ENCODE measurements at places on chromosomes 6 and 20. TPM values are rescaled to one million over a fixed set of nuclear protein-coding genes. Genes with fewer than 3 reads are reported as not detected.
A peak's percentile ranks its signal among the peaks of the same experiment; 100 is the strongest.

DNA sequence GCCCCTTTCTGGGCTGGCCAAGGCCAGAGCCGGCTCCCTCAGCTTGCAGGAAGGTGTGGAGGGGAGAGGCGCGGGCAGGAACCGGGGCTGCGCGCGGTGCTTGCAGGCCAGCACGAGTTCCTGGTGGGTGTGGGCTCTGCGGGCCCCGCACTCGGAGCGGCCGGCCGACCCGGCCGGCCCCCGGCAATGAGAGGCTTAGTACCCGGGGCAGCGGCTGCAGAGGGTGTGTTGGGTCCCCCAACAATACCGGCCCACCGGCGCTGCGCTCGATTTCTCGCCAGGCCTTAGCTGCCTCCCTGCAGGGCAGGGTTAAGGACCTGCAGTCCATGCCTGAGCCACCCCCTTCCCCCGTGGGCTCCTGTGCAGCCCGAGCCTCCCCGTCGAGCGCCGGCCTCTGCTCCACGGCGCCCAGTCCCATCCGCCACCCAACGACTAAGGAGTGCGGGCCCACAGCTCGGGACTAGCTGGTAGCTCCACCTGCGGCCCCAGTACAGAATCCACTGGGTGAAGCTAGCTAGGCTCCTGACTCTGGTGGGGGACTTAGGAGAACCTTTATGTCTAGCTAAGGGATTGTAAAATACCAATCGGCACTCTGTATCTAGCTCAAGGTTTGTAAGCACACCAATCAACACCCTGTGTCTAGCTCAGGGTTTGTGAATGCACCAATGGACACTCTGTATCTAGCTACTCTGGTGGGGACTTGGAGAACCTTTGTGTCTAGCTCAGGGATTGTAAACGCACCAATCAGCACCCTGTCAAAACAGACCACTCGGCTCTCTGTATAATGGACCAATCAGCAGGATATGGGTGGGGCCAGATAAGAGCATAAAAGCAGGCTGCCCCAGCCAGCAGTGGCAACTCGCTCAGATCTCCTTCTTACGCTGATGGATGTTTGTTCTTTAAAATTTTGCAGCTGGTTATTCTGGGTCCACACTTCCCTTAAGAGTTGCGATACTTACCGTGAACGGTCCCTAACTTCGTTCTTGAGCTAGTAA is 167.4 kb upstream of the RREB1 start:
- no peak for DNase-seq
- H3K27ac ChIP-seq: no peak overlapping the region
- no peaks in the 10 kb centered on the region for H3K36me3 ChIP-seq

DNA sequence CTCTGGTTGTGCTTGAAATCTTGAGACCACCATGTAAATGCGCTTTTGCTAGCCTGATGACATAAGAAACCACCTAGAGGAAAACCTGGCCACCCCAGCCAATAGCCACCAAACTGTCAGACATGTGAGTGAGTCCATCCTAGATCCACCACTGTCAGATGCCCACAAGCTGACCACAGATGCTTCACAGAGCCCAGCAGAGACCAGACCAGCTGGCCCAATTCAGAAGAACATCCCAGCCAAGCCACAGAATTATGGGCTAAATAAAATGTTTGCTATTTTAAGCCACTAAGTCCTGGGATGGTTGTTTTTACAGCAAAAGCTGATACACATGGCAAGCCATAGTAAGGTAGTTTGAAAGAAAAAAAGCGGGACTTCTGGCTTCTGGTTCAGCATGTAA is 425.3 kb downstream of the KIF16B start:
- H3K27me3 ChIP-seq: no peaks in the 10 kb centered on the region
- H3K27ac ChIP-seq: no peak overlapping the region
- H3K4me3 ChIP-seq: no peak overlapping the region
- H3K36me3 ChIP-seq: no peaks in the 10 kb centered on the region
- DNase-seq: no peak

Gene EPHA7
- total RNA-seq: 0.03 TPM

- H3K36me3 ChIP-seq: no peaks in the 10 kb centered on the region
- no peaks in the 10 kb centered on the region for H3K4me1 ChIP-seq
- H3K4me3 ChIP-seq: no peak overlapping the region
Observed at GRCh38 chr6:19312241-19312978, 524.8 kb upstream of the ID4 start.

DNA sequence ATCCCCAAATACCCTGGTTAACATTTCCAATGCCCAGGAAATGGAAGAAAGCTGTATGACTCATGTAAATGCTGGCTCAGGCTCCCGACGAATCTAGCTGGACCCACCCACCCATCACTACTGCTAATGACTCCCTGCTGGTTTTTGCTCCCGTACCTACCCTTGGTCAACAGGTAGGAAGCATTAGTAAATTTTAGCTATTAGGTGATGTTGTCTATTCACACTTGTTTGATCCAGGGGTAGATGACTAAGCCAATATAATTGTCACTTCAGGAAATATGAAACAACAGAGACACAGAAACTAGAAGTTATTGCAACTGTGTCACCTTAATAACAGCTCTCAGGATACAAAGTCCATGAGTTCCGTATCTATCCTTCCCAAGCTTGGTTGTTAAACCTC is 94.4 kb upstream of the BEND6 start:
- peak overlapping the region; percentile 56 for H3K4me3 ChIP-seq
- peaks cover 9% of the 10 kb centered on the region for H3K36me3 ChIP-seq
- DNase-seq: no peak
- peak overlapping the region; percentile 49 for H3K27ac ChIP-seq
- H3K4me1 ChIP-seq: peaks cover 67% of the 10 kb centered on the region
- H3K27me3 ChIP-seq: no peaks in the 10 kb centered on the region

DNA sequence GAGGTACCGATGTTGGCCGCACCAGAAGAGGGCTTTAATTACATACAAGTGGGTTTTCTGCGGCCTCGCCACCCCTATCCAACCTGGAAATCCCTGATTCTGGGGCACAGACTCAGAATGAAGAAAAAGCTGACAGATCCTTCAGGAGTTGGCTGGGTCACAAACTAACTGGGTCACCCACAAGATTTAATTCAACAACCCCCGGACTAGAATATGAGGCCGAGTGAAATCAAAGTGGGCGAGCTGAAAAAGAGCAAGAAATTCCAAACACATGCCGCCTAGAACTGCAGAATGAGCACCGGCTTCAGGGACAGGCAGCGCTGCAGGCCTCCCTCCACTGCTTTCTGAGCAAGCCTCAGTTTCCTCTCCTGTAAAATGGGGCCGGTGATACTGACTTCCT is 30.0 kb downstream of the GRM4 start:
- no peaks in the 10 kb centered on the region for H3K4me1 ChIP-seq
- peaks cover 56% of the 10 kb centered on the region for H3K27me3 ChIP-seq
- H3K27ac ChIP-seq: no peak overlapping the region
- no peak overlapping the region for H3K4me3 ChIP-seq
- no peaks in the 10 kb centered on the region for H3K36me3 ChIP-seq

Gene ERMARD
- total RNA-seq: 16.9 TPM

Gene LY6G6D
- not detected for total RNA-seq

DNA sequence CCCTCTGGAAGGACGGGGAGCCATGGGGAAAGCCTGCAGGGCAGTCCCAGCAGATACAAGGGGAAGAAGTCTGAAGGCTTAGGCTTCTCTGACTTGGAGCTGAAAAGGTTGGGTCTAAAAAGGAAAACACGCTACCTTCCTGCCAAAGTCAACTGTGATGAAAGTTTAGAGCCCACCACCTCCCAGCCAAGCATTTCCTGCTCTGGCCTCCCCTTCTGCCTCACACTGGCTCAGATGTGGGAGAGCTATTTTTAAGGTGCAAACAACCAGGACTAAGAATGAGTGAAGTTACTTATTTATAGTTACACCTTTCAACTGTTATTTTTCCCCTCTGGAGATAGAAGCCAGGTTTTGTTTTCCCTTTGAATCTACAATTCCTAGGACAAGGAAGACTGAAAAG is 21.2 kb downstream of the NEDD9 start:
- DNase-seq: no peak
- H3K4me3 ChIP-seq: no peak overlapping the region

GRCh38 chr6:96913621-96914020 is 10.9 kb upstream of the KLHL32 start:
- H3K27ac ChIP-seq: no peak overlapping the region
- no peak overlapping the region for H3K4me3 ChIP-seq
- no peaks in the 10 kb centered on the region for H3K36me3 ChIP-seq
- no peak for DNase-seq
- peaks cover 13% of the 10 kb centered on the region for H3K27me3 ChIP-seq

GRCh38 chr20:33674294-33675135 is at the start of gene NECAB3:
NECAB3 (minus strand) TSS chr20:33674428; CDS start chr20:33674352, 76 bp downstream.
- H3K36me3 ChIP-seq: 0 out of 2 replicates have a peak, but pooled peaks cover 4% of the 10 kb centered on the region
- peaks cover 56% of the 10 kb centered on the region for H3K4me1 ChIP-seq
- H3K27me3 ChIP-seq: peaks cover 2% of the 10 kb centered on the region
- peak; percentile 51 for DNase-seq
- H3K4me3 ChIP-seq: peak within 1 kb of the TSS; percentile 95

GRCh38 chr6:72975352-72975752 is 249.9 kb downstream of the KHDC1L start:
- H3K4me1 ChIP-seq: peaks cover 39% of the 10 kb centered on the region
- peak overlapping the region; percentile 45 for H3K27ac ChIP-seq
- H3K4me3 ChIP-seq: no peak overlapping the region
- no peak for DNase-seq
- peaks cover 23% of the 10 kb centered on the region for H3K36me3 ChIP-seq

Gene PDYN
- not detected for total RNA-seq

- no peak overlapping the region for H3K27ac ChIP-seq
- no peak overlapping the region for H3K4me3 ChIP-seq
- DNase-seq: peak; percentile 14
- H3K27me3 ChIP-seq: peaks cover 5% of the 10 kb centered on the region
Observed at GRCh38 chr20:13105864-13106457, 97.2 kb downstream of the SPTLC3 start.

DNA sequence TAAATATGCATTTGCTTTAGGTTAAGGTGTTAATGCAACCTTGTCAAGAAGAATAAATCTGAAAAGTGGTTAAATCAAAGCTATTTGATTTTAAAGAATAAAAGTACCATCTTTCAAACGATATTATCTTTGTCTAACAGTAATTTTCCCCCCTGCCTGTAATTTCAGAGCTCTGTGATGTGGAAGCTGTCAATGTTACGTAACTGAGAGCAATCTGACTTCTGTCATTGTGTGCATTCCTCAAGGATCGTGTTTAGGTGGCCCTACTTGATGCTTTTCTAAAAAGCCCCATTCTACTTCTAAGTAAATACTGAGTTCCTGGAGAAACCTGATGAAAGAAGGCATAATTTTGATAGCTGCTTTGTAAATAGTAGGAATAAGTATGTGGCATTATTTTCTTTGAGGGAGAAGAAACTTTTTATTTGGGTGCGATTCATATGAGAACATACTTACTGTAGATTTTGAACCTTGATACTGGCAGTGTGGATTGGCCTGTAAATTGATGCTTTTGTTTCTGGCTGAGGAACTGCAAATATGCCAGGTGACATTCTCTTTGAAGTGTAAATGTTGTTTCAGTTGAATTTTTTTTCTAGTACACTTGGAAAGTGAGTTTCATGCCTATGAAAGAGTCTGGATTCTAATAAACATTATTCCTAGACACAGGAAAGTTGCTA is 529.6 kb upstream of the FLRT3 start:
- H3K4me3 ChIP-seq: no peak overlapping the region
- DNase-seq: no peak
- H3K4me1 ChIP-seq: no peaks in the 10 kb centered on the region
- no peaks in the 10 kb centered on the region for H3K27me3 ChIP-seq

Gene SLC17A3
- total RNA-seq: not detected

DNA sequence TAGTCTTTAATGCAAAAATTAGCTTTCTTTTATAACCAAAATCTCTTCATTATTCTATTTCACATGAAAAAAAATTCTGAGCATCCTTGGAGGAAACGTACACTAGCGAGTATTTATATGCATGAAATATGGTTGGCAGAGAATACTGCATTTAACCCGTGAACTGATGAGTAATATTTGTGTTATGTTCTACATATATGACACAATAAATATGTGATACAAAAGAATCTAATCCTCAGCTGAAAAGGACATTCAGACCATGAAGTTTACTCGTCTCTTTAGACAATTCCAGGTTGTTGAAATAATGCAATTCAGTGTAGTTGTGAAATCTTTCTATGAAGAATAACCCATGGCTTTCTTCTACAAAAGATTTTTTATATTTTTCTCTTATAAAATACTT is 524.8 kb upstream of the MAN1A1 start:
- no peak for DNase-seq
- H3K36me3 ChIP-seq: no peaks in the 10 kb centered on the region
- no peak overlapping the region for H3K4me3 ChIP-seq
- no peaks in the 10 kb centered on the region for H3K4me1 ChIP-seq
- H3K27ac ChIP-seq: no peak overlapping the region
- H3K27me3 ChIP-seq: no peaks in the 10 kb centered on the region

- no peak overlapping the region for H3K27ac ChIP-seq
- DNase-seq: no peak
- no peaks in the 10 kb centered on the region for H3K36me3 ChIP-seq
- H3K27me3 ChIP-seq: peaks cover 4% of the 10 kb centered on the region
Observed at GRCh38 chr6:74050921-74051320, 354.9 kb downstream of the CD109 start.

GRCh38 chr6:31901415-31901952 is 402 bp downstream of the ZBTB12 start:
- peak; percentile 19 for DNase-seq
- H3K27me3 ChIP-seq: peaks cover 9% of the 10 kb centered on the region
- H3K4me1 ChIP-seq: peaks cover 37% of the 10 kb centered on the region

DNA sequence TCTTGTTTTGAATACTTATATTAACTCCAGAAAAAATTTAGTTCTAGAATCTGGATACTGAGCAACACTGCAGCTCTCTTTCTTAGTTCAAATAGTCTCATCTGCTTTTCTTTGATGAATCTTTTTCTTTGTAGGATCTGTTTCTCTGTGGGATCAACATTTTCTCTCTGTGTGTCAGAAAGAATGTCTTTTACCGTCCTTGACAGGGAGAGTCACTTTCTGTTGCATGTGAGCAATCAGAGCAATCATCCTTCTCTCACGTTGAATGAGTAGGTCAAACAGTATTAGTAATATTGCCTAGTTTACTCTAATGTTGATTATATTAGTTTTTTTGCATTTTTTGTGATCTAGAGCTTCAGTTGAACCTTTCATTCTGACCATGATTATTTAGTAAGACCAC is 130.9 kb downstream of the TRMT11 start:
- H3K4me1 ChIP-seq: peaks cover 15% of the 10 kb centered on the region
- no peaks in the 10 kb centered on the region for H3K36me3 ChIP-seq
- peak; percentile 12 for DNase-seq
- H3K27ac ChIP-seq: no peak overlapping the region
- H3K4me3 ChIP-seq: no peak overlapping the region

All from HFFc6 (cell line).